Activated T-helper 9 cell treated with anti-CD3 and anti-CD28 coated beads, Interleukin-2, amount 50 U/mL, for 16 hours (primary cell): ENCODE measurements at places on chromosomes 2 and 18.
A peak's percentile ranks its signal among the peaks of the same experiment; 100 is the strongest.

- DNase-seq: no peak
Measured at GRCh38 chr2:33264766-33265165, 211.7 kb upstream of the RASGRP3 start.

- DNase-seq: no peak
Measured at GRCh38 chr2:164595031-164595430, 26.3 kb downstream of the GRB14 start.

- no peak for DNase-seq
Measured at GRCh38 chr18:75478996-75479880, 51.7 kb upstream of the SMIM21 start.

- no peak for DNase-seq
Measured at GRCh38 chr18:46158499-46158898, 54.3 kb downstream of the HAUS1 start.

- no peak for DNase-seq
Measured at GRCh38 chr2:12202313-12203075, 456.1 kb downstream of the LPIN1 start.

- DNase-seq: no peak
Measured at GRCh38 chr2:198080879-198081765, 276.7 kb downstream of the PLCL1 start.

DNA sequence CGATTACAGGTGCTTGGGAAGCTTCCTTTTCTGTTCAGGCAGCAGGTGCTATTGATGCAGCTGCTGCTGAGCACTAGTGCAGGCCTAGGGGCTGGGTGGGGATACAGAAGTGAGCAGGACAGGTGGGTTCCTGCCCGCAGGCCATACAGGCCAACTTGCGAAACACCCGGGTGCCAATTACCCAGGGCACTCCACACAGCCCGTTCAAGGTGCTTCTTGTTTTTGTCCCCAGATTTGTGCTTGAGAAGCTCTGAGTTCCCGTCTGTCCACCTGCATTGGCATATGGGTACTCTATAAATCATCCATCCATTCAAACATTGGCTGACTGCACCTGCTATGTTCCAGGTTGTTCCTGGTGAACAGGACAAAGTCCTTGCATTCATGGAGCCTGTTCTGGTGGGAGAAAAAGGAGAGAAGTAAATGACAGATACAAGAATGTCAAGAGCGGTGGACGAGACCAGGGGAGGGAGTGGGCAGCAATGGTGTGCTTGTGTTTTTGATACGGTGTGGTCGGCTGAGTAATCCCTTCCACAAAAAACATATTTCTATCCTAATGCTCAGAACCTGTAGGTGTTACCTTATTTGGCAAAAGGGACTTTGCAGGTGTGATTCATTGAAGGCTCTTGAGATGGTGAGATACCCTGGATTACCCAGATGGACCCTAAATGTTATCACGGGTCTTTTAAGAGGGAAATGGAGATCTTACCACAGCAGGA, 31.4 kb downstream of the SH3BP4 start:
- no peak for DNase-seq

DNA sequence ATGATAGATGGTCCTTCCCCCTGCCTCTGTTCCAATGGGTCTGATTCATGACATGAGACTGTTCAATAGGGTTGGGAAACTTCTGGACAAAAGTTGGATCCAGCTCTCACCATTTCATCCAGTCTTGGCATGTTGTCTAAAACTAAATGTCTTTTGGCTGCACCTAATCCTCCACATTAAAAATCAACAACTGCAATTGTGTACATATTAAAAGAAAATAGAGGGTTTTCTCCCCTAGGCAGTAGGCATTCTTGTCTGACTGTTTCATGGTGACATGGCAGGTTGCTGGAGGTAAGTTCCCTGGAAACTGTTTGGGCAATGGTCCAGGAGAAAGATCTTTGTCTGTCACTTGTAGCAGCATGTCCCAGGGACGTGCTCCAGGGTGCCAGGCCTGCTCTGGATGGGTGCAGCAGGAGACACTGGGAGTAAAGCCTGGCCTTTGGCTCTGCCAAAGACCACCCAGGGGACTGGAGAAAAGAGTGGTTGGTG, 135.8 kb downstream of the TCF4 start:
- DNase-seq: no peak

DNA sequence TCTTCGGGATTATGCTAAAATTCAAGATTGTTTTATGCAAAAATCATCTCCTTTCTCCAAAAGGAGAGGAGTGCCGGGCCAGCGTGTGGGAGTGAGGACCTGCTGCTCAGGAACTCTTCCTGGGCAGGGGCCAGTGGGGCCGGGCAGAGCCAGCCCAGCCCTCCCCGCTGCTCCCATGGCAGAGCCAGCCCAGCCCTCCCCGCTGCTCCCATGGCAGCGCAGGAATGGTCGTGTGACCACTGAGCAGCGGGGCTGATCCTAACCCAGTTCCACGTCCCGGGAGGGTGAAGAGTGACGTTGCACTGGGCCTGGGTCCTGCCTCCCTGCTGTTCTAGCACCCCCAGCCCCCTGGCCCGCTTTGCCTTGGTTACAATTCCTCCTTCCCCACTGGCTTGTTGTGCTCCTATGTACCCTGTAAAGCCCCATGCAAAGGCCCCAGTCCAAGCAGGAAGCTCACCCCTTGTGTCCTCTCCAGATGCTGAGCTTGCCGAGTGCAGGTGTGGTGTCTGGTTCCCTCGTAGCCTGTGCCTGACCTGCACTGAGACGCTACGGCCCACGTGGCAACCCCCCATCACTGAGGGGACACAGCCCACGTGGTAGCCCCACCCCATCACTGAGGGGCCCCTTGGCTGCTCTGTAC, 11.4 kb upstream of the NEU4 start:
- DNase-seq: no peak

- DNase-seq: no peak
Measured at GRCh38 chr2:232955856-232956255, 57.2 kb downstream of the NGEF start.

- DNase-seq: no peak
Measured at GRCh38 chr2:234478121-234478858, 18.6 kb downstream of the ARL4C start.

- DNase-seq: no peak
Measured at GRCh38 chr2:167406558-167406957, 518.3 kb downstream of the XIRP2 start.

DNA sequence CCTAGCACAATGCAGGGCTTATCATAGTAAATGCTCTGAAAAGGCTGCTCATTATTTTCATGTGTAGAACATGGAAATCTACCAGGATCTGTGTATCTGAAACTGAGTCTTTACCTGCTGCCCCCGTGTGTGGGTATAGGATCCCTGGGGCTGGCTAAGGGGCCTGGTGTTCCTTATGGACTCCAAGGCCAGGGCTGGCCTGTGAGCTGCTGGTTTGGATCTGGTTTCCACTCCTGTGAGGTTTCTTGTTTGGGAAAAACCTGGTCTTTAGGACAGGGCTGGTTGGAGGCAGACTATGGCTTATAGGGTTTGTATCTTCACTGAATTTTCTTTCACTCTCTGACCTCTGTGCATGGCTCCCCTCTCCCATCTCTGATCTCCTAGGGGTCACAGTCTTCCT, 80.8 kb downstream of the DYSF start:
- DNase-seq: no peak

GRCh38 chr2:142866426-142866825, 11.0 kb upstream of the KYNU start:
- DNase-seq: no peak

DNA sequence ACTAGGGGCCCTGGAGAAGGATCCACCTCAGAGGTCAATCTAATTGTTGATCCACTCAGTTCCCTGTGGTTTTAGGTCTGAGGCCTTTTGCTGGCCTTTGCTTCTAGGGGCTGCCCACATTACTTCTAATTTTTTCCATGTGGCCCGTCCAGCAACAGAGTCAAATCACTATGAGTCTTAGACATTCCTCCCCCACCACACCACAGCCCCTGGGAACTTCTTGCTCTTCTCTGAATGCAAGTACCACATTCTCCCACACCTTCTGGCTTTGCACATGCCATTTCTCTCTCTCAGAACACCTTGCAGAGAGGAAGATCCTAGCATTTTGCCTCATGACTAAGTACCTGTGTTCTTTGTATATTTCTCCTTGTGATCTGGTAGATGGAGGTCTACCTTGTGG, 286.9 kb downstream of the SETBP1 start:
- no peak for DNase-seq

- DNase-seq: no peak
Measured at GRCh38 chr2:69046221-69046662, 33.3 kb downstream of the ANTXR1 start.

- DNase-seq: no peak
Measured at GRCh38 chr2:119723186-119723585, 36.5 kb upstream of the PTPN4 start.

GRCh38 chr2:120831086-120831485, 95.4 kb downstream of the GLI2 start:
- DNase-seq: no peak

DNA sequence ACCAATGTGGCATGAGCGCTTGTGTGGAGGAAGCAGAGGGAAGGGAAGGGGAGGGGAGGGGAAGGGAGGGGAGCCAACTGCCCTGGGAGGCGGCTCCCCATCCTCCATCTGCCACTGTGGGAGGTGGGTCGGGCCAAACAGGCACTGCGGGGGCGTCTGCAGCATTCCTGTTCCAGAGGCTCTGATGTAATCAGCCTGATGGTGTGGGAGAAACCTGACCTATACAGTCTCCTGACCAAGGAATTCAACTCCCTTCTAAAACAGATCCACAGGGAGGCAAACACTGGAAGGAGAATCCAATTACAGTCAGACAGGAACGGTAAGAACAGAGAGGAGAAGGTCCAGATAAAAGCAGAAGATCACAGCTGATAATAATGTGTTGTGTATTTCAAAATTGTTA, 88.8 kb downstream of the CD8B2 start:
- DNase-seq: no peak

DNA sequence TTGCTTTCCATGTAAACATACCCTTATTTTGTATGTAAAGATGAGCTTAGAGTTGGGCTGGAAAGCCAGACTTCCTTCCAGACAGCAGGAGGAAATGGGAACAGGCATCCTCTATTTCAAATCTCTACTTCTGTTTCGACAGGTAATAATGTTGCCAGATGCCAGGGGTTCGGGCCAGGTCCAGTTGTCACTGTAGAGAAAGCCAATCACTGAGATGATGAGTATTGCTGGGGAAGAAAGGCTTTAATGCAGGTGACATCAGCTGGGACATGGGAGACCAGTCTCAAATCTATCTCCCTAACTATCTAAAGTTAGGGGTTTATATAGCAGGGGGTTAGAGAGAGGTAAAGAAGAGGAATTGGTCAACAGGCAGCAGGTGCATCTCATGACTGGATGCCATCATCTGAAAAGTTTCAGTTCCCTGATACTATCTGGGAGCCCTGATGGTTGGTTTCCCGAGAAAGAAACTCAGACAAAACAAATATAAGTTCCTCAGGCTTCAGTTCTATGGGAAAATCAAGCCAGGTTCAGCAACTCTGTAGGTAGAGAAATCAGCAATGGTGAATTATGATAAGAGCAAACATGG, 9.3 kb upstream of the MTCL1 start:
- DNase-seq: no peak

- no peak for DNase-seq
Measured at GRCh38 chr18:35389095-35389618, 12.0 kb upstream of the ZNF396 start.

GRCh38 chr18:60406721-60407120, 34.1 kb upstream of the MC4R start:
- no peak for DNase-seq

DNA sequence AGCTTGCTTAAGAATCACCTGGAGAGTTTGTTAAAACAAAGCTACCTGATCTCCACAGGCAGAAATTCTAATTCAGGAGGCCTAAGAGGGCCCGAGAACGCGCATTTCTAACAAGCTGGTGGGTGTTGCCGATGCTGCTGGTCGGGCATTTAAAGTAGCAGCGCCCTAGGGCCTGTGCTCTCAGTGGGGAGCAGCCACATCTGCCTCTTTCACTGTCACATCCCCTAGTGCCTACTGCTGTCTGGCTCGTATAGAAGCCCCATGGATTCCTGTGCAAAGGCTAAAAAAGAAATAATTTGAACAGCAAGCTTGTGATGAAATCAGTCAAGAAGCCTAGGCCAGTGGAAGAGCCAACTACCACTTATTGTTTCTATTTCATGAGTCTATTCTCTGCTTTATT, 126.7 kb upstream of the SMIM21 start:
- no peak for DNase-seq

- no peak for DNase-seq
Measured at GRCh38 chr18:13272416-13272815, 53.9 kb downstream of the LDLRAD4 start.

- no peak for DNase-seq
Measured at GRCh38 chr2:124241-124880, 78.1 kb upstream of the FAM110C start.

- no peak for DNase-seq
Measured at GRCh38 chr2:100246163-100247145, 75.8 kb downstream of the LONRF2 start.

DNA sequence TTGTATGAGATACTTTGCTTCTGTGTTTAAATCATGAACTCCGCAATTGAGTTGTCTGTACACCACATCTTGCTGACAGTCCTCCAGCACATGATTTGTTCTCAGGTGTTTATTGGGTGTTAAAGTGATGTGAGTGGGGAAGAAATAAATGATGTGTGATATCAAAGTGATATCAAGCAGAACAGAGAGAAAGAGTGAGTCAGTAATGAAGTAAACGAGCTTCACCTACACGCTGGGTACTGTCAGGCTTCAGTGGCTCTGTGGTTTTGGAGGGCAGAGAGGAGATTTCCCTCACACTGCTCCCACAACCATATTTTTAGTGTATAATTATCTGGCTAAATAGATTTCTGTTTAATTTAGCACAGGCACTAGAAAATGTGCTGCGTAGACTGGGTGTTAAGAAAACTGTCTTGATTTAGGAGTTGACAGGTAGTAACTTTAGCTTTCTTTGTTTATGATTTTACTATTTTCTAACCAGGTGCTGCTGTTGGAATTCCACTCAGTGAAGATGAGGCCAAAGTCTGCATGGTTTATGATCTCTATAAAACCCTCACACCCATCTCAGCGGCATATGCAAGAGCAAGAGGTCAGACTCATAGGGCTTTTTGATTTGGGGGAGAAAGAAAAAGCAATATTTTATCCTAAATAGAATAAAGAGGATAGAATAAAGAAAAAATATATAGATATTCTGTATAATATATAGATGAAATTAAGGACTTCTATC, 21.2 kb downstream of the ATIC start:
- DNase-seq: no peak

GRCh38 chr2:193240752-193241151, 1046.0 kb upstream of the TMEFF2 start:
- DNase-seq: no peak

- no peak for DNase-seq
Measured at GRCh38 chr2:55090702-55091101, 40.5 kb upstream of the RTN4 start.

- DNase-seq: no peak
Measured at GRCh38 chr2:166234112-166234846, 106.5 kb upstream of the SCN1A start.

GRCh38 chr2:138490673-138491494, 10.7 kb upstream of the SPOPL start:
- no peak for DNase-seq

GRCh38 chr2:135607561-135607960, 76.3 kb downstream of the R3HDM1 start:
- no peak for DNase-seq

GRCh38 chr2:197804758-197805714, 643 bp downstream of the PLCL1 start:
- peak; percentile 28 for DNase-seq

GRCh38 chr2:127681288-127681804, 6.0 kb upstream of the LIMS2 start:
- DNase-seq: no peak

- no peak for DNase-seq
Measured at GRCh38 chr2:199738727-199739412, 112.1 kb downstream of the FTCDNL1 start.

- no peak for DNase-seq
Measured at GRCh38 chr18:58257461-58257860, 213.4 kb downstream of the NEDD4L start.
